ENCODE measurements at places on chromosomes 5 and 9. TPM values are rescaled to one million over a fixed set of nuclear protein-coding genes. Genes with fewer than 3 reads are reported as not detected.
A peak's percentile ranks its signal among the peaks of the same experiment; 100 is the strongest.

- no peak overlapping the region for H3K27ac ChIP-seq
- no peaks in the 10 kb centered on the region for H3K27me3 ChIP-seq
- H3K4me3 ChIP-seq, result no peak overlapping the region
Measured at GRCh38 chr5:50694027-50694590, 27.7 kb downstream of the PARP8 start.

The ZNF300 gene
- total RNA-seq, result 8.7 TPM

- no peak for DNase-seq
- no peaks in the 10 kb centered on the region for H3K4me1 ChIP-seq
- no peaks in the 10 kb centered on the region for H3K36me3 ChIP-seq
Measured at GRCh38 chr5:114988096-114988495, 181.6 kb downstream of the TRIM36 start.

The RHOBTB3 gene
- total RNA-seq, result 151 TPM

GRCh38 chr9:101923451-101923850 lies 185.0 kb upstream of the GRIN3A start:
- H3K27me3 ChIP-seq, result no peaks in the 10 kb centered on the region
- H3K4me3 ChIP-seq, result no peak overlapping the region
- no peaks in the 10 kb centered on the region for H3K36me3 ChIP-seq
- H3K27ac ChIP-seq, result no peak overlapping the region

The TPRN gene
- 14.6 TPM for total RNA-seq

The STPG3 gene
- total RNA-seq, result not detected

GRCh38 chr9:129398961-129399633 lies 221.0 kb upstream of the IER5L start:
- H3K27ac ChIP-seq, result no peak overlapping the region
- H3K27me3 ChIP-seq, result no peaks in the 10 kb centered on the region
- DNase-seq, result no peak
- peaks cover 24% of the 10 kb centered on the region for H3K4me1 ChIP-seq
- no peak overlapping the region for H3K4me3 ChIP-seq
- H3K36me3 ChIP-seq, result no peaks in the 10 kb centered on the region

DNA sequence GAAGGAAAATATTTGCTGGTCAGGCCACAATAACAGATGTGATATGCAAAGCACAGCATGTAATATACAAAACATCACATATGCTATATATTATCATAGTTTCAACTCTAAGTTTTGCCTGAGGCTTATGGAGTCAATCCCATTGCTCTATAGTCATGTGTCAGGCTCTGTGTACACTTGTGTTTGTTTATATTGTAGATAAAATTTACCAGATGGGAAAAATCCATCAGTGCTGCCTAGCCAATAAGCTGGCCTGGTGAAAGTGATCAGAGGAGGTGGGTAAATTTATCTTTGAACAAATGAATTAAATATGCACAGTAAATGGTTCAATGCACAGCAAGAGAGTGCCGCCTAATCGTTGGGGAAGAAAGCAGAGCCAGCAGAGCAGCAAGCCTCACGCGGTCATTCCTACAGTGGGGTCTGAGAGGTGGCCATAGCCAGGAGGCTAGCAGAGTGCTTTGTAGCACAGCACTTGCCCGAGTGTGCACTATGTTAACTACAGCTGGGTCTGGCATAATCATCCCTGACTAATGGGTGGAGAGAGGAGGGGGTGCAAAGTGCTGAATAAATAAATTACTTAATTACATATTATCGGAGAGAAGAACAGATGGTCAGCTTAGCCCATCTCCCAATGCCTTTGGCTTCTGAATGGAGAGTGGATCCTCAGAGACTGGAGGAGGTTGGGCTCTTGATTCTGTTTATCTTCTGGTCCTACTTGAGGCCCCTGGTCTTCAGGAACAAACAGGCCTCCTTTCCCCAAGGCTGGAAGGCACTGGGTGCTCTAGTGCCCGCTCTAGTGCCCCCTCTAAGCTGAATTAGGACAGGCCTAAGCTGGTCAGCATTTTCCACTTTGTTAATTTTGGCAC lies 153.5 kb downstream of the MAT2B start:
- H3K4me3 ChIP-seq, result no peak overlapping the region
- no peak for DNase-seq
- no peaks in the 10 kb centered on the region for H3K4me1 ChIP-seq
- H3K36me3 ChIP-seq, result no peaks in the 10 kb centered on the region

DNA sequence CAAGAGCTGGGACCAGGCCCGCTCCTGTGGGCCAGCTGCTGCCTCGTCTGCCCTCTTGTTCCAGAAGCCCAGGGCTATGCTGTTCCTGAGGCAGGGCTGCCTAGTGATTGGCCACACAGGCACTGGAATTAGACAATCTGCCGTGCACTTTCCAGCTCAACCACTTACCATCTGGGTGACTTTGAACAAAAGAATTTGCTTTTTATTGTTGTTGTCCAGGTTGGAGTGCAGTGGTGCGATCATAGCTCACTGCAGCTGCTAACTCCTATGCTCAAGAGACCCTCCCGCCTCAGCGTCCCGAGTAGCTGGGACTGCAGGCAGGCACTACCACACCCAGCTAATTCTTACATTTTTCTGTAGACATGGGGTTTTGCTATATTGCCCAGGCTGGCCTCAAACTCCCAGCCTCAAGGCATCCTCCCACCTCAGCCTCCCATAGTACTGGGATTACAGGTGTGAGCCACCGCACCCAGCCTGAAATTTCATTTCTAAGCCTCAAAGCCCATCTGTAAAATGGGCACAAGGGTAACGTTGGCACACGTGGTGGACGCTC lies 1.2 kb upstream of the NEK6 start:
- no peak overlapping the region for H3K4me3 ChIP-seq
- no peaks in the 10 kb centered on the region for H3K36me3 ChIP-seq
- H3K27ac ChIP-seq, result no peak overlapping the region

The SNCB gene
- not detected for total RNA-seq

DNA sequence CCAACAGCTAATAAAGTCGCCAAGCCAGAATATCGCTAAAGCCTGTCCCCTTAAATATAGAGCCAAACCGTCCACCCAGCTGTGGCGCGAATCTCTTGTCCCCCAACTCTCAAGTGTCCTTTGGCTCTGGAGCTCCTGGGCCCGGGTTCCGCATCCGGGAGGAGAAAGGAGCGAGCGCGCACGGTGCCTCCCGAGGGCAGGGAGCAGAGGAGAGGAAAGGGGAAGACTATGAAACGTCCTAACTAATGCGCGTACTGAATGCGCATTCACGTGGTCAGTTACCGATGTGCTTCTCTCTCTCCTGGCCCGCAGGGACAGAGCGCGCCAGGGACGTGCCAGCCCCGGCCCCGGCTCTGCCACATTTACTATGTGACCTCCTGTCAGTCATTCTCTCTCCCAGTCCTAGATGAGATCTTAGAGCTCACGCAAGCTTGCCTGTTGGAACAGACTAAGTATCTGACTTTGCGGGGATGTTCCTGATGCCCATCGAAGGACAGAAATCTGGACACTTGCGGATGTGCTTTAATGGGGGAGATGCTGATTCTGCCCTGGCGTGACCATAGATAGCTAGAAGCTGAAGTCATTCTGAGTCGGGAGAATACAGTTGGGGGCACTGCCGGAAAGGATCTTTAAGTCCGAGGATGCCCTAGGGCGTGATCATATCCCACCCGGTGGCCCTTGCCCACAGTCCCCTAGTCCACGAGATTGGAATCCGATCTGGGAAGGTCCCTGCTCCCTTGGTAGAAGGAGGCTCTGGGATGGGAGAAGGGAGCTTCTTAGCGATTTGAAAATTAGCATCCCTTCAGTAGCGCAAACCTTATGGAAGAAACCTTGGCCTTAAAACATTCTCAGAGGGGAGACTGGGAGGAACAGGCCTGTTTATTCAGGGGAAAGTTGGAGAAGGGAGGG lies 5.7 kb upstream of the EBF1 start:
- no peaks in the 10 kb centered on the region for H3K36me3 ChIP-seq
- peak; percentile 30 for DNase-seq
- H3K4me1 ChIP-seq, result peaks cover 36% of the 10 kb centered on the region

DNA sequence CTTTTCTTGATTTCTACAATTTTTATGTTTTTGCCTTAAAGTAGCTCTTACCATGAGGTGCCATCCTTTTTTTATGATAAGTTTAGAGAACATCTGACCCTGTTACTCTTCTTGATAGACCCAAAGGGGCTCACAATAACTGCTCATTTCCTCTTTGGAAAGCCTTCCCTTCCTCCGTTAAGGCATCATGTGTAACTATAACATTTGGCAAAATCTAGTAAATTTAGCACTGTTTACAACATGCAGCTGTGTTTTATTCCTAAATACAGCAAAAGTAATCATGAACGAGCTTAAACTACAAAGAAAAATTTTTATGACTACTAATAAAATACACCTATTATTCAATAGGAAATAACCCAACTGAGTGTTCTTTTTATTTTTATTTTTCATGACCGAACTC lies 705.1 kb downstream of the MAT2B start:
- H3K27me3 ChIP-seq, result no peaks in the 10 kb centered on the region
- no peak overlapping the region for H3K27ac ChIP-seq

DNA sequence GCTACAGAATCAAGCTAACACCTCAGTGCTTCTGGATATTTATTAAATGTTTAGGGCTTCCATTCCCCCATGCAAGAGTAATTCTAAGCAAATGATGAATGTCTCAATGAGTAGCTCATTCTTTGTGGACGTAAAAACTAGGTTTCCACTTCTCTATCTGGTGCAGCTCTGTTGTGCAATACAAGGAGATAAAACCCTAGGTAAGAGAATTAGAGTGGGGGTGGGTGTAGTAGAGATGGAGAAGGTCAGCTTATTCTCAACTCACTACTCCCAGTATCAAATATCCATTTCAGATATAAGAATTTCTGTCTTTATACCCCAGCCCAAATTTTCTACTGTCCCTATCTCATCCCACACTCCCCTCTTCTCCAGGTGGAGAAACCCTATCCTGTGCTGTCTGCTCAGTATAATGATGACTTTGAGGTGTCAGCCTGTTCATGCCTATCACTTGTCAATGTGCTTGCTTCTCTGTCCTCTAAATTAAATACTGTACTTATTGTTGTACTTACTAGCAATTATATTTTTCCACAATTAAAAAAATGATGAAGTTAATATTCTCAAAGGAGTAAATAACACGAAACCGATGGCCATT lies 4.3 kb upstream of the FYB1 start:
- DNase-seq, result no peak
- H3K4me1 ChIP-seq, result peaks cover 14% of the 10 kb centered on the region
- H3K27me3 ChIP-seq, result no peaks in the 10 kb centered on the region
- H3K27ac ChIP-seq, result peak overlapping the region; percentile 33
- no peaks in the 10 kb centered on the region for H3K36me3 ChIP-seq

The NR5A1 gene
- not detected for total RNA-seq

- H3K27ac ChIP-seq, result no peak overlapping the region
- H3K4me3 ChIP-seq, result no peak overlapping the region
- no peaks in the 10 kb centered on the region for H3K36me3 ChIP-seq
- H3K27me3 ChIP-seq, result no peaks in the 10 kb centered on the region
- DNase-seq, result peak; percentile 25
- no peaks in the 10 kb centered on the region for H3K4me1 ChIP-seq
Measured at GRCh38 chr5:5209089-5209488, 69.0 kb downstream of the ADAMTS16 start.

DNA sequence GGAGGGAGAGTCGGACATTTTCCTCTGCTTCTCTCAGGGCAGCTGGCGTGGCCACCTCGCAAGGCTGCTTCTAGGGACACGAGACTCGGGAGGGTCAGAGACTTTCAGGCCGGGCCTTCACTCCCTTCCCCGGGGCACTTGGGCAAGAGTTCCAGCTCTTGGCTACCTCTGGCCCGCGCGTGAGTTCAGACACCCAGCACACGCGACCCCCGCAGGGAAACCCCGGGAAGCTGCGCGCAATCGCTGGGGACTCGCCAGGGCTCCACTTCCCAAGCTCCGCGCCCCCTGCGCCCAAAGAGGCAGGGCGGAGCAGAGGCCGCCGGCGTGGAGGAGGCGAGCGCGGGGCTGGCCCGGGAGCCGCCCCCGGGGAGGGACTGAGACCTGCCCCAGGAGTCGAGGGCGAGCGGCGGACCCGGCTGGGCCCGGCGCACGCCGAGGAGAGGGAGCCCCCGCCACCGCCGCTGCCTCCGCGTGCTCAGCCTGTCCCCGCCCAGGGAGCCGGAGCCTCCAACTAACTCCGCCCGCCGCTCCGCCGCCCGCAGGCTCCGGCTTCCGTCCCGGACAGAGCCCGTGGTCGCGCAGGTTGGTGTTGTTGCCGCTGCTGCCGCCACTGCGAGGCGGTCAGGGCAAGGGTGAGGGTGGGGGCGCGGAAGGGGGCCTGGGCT lies at the start of gene PAM:
TSS of gene PAM (plus strand) at position 539 of the 665 bp plus-strand sequence. CDS start 110,891 bp downstream, outside the sequence.
- H3K27me3 ChIP-seq, result peaks cover 9% of the 10 kb centered on the region
- DNase-seq, result peak; percentile 94
- no peaks in the 10 kb centered on the region for H3K36me3 ChIP-seq
- H3K4me3 ChIP-seq, result peak within 1 kb of the TSS; percentile 64

DNA sequence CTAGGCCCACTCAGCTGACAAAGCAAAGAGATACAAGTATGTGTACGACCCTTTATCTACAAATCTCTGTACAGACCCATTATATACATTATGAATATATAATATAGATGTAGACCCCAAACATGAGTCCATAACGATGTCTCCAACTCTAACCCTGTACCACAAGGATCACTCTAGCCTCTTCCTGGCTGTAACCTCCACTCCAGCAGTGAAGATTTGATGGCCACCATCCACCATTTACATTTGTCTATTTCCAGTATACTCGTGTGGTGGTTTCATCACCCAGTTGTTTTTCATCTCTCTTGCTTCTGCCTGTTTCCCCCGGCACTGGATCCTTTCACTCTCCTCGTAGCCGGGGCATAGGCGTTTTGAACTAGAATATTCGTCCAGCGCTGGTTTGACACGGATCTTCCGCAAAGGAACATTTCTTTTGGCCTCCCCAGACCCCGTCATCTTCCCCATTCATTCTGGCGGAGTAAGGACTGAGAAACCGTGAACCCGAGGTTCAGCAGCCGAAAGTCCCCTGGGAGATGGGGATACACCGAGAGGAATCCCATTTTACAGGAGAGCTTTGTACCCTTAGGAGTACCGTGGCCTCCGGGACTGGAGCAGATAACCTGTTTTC lies 828 bp upstream of the TRIO start:
- peaks cover 24% of the 10 kb centered on the region for H3K4me1 ChIP-seq
- H3K36me3 ChIP-seq, result no peaks in the 10 kb centered on the region
- H3K27me3 ChIP-seq, result peaks cover 3% of the 10 kb centered on the region
- H3K27ac ChIP-seq, result peak overlapping the region; percentile 99
- H3K4me3 ChIP-seq, result peak overlapping the region; percentile 84

DNA sequence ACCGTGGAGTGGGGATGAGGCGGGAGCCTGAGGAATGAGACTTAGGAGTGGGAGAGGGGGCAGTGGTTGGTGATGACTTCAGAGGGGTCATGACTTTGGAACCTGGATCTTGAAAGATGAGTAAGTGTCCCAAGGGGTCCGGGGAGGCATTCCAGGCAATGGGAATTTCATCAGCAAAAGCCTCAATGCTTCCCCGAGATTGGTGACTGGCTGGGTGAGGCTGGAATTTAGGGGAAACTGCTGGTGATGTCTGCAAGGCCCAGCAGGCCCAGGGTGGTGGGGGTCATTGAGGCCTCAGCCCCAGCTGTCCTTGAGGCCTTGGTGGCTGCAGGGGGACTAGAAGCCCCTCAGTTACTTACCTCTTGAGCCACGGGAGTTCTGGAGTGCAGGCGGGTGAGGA lies 7.5 kb downstream of the NDST1 start:
- H3K36me3 ChIP-seq, result peaks cover 12% of the 10 kb centered on the region
- no peak overlapping the region for H3K4me3 ChIP-seq
- H3K27ac ChIP-seq, result peak overlapping the region; percentile 82
- peaks cover 99% of the 10 kb centered on the region for H3K4me1 ChIP-seq

All from stomach (tissue), 19 donors.